HL-60 (cell line): ENCODE measurements at places on chromosomes 7 and 10.

GRCh38 chr10:120749856-120750566 lies 101.2 kb upstream of the WDR11 start:
- DNase-seq: peak; percentile 56

- peak; percentile 15 for DNase-seq
These were observed 719 bp downstream of the DPY19L1 start for GRCh38 chr7:35036361-35037171.

- DNase-seq: no peak
These were observed 26.1 kb downstream of the ANXA8 start for GRCh38 chr10:47457826-47458225.

DNA sequence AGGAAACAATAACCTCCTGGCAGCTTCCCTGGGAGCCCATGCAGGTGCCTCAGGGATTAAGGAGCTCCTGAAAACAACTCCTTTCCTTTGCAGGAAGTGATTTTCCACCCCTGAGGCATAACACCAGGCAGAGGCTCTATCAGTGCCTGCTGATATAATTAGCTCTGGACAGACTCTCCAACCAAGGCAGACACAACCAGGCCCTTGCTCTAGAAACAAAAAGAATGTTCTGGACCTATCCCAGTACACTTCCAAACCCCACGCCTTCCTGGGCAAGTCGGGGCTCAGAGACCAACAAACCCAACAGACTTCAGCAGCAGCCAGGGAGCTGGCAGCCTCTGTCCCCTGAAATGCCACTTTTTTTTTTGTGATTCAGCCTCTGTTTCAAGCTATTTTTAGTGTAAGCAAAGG lies 247.1 kb downstream of the KCNMA1 start:
- DNase-seq: no peak

- no peak for DNase-seq
These were observed 392.0 kb downstream of the NRG3 start for GRCh38 chr10:82267014-82267413.

DNA sequence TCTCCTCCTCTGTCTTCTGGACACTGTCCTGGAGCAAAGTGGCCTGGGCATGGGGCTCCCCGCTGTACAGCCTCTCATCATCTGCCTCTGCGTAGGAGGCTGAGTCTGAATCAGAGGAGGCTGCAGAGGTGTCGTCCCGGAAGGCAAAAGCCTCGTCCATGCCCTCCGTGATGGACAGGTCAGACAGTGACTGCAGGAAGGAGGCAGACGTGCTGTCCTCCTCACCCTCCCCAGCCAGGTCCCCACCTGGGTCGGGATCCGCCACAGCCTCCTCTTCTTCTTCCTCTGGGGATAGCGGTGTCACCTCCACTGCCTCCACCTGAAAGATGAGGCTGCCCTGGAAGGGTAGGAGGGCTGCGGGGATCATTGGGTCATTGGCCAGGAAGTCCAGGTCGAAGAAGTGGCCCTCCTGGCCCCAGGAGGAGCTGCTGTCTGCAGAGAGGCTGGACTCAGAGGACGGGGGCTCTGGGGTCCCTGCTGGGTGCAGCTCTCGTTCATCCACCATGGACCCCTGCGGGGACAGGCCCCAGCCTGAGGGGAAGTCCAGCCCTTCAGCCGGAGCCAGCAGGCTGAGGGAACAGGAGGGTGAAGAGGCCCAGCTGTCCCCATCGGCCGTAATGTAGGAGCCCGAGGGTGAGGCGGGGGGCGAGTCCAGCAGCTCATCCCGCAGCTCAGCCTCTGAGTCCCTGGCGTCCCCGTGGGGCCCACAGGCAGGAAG lies 3.7 kb downstream of the NACAD start:
- DNase-seq: no peak

DNA sequence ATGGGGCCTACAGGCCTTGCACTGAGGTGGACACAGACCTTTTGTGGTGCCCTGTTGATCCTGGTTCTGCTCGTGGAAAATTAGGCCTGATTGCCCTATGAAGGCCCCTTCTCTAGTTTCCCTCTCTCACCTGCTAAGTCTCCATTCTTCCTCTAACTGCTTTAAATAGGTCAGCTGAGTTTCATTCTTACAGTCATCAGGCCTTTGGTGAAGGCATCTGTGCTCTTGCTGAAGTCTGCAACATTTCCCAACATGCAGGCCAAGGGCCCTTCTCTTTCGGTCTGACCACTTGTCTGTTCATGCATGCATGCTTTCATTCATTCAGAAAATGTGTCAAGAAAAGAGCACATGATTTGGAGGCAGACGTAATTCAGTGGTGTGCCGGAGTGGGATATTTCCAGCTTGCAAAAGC lies 244.0 kb downstream of the BUB3 start:
- DNase-seq: no peak

- no peak for DNase-seq
These were observed 58.1 kb downstream of the CCNY start for GRCh38 chr10:35394411-35394851.

- DNase-seq: no peak
These were observed 408.8 kb upstream of the SEMA3C start for GRCh38 chr7:81327468-81328266.

- no peak for DNase-seq
These were observed 72.9 kb upstream of the ABCB5 start for GRCh38 chr7:20542594-20542993.

- DNase-seq: no peak
These were observed 4.0 kb upstream of the CACNB2 start for GRCh38 chr10:18136073-18136791.

DNA sequence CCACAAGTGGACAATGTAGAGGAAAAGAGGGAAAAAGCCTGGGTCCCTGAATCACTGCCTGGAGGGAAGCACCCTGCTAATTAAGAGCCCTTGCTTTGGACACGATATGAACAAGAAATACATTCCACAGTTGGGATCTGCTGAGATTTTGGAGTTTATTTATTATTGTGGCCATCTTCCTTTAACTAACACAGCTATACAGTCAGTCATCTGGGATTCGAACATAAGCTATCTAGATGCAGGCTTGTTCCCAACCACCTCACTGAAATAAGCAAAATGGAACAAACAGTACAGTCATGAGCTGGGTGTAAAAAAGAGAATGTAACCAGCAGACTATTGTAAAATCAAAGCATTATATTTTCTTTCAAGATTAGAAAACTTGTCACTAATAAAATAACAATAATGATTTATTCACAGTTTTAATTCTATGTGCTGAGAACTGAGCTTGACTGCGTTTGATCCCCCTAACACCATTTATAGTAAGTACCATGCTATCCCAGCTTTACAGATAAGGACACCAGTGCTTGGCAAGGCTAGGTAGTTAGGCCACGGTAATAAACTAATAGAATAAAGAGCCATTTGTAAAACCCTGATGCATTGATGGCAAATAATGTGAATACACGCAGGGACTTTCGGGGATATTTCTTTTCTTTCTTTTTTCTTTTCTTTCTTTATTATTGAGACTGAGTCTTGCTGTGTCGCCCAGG lies 223.8 kb upstream of the KLF6 start:
- DNase-seq: no peak

DNA sequence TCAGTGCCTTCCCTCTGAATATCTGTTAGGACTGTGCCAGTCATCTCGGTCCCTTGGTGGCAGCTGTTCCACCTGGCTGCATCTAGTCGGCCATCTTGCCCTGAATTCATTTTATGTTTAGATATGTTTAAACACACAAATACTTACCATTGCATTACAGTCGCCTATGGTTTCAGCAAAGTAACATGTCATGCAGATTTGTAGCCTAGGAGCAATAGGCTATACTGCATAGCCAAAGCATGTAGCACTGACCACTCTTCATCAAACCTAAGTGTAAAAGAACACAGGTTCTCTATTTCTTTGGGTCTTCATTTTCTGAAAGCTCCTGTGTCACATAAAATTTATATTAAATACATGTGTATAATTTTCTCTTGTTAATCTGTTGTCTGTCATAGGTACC lies 118.9 kb upstream of the THSD7A start:
- DNase-seq: no peak

- no peak for DNase-seq
These were observed 14.1 kb downstream of the ESYT2 start for GRCh38 chr7:158815083-158815799.

DNA sequence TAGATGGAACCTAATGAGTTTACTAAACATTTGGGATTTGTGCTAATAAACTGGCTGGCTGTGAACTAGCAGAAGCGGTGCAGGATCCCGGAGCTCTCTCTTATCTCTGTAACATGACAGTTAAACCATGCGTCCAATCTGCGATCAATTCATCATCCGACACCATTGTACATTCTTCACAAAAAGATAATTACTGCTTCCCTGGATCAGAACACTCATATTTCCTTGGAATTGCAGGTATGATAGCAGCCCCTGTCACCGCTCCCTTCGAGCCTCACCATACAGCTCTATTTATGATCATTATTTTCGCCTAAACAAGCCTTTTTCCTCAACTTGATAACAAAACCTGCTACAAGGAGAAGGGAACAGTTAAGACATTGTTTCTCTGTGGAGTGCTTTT lies 18.5 kb downstream of the EBF3 start:
- no peak for DNase-seq

DNA sequence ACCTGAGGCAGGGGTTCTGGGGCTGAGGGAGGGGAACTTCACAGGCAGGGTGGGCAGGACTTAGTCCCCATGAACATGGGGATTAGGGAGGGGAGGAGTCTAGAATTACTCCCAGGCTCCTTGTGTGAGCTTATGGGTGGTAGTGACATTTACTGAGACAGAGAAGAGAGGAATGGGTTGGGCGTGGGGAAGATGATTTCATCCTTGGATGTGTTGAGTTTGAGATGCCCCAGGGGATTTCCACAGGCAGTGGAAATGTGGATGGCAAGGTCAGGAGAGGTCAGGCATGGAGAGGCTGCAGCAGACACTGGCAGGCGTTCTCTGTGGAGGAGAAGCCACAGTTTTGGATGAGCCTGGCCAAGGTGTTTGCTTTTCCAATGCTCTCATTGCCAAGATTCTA lies 26.4 kb upstream of the GSDME start:
- no peak for DNase-seq

DNA sequence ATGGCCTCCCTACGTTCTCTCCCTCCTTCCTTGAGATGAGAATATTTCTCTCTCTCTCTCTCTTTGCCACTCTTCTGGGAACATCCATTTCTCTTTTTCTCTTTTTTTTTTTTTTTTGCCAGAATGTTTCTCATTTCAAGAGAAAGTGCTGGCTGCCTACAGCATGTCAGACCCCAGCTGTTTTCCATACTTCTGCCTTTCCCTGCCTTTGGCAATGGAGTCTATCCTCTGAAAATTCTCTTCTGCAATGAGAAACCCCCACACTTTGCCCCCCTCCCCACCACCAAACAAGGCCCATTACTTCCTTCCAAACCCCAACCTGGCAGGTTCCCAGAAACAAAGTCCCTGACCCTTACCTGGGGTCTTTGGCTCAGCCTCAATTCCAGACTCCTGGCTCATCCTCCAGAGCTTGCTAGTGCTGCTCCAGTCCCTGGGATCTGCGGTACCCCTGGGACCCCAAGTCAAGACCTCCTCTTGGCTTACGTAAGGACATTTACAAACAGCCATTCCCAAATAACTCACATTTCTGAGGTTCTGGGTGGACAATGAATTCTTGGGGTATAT lies 17.4 kb upstream of the CCL26 start:
- DNase-seq: no peak
